ENCODE measurements at places on chromosomes 5 and 9.
A peak's percentile ranks its signal among the peaks of the same experiment; 100 is the strongest.

- DNase-seq, result no peak
- H3K27me3 ChIP-seq, result no peaks in the 10 kb centered on the region
- H3K36me3 ChIP-seq, result no peaks in the 10 kb centered on the region
- H3K4me3 ChIP-seq, result no peak overlapping the region
These were observed 13.9 kb downstream of the C9orf50 start for GRCh38 chr9:129607027-129607387.

GRCh38 chr9:33192493-33193255, 25.5 kb upstream of the B4GALT1 start:
- peaks cover 11% of the 10 kb centered on the region for H3K4me1 ChIP-seq
- no peaks in the 10 kb centered on the region for H3K27me3 ChIP-seq
- no peaks in the 10 kb centered on the region for H3K36me3 ChIP-seq

DNA sequence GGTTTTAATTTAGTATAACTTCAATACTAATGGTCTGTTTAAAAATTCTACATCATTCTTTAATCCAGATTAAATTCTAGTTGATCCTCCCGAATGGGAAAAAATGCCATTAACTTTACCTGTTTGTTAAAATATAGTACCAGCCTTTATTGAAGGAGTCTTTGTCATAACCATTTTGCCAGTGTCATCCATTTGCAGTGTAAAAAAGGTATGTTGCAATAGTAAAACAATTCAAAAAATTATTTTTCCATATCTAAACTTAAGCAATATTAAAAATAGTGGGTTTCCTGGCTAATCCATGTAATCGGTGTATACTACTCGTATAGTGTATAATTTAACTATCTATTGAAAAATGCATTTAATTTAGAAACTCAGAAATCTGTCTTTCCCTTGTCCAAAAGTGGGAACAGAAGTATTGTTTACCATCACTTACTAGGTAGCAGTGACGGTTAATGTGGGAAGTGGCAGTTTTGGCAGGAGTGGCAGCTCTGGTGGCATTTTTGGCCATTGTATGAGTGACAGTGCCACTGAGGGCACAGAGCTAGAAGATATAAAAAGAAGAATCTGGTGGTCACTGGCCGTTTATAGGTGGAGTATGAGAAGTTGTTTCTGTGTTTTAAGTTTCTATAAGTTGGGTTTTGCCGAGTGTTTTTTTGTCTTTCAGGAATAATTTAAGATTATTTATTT, 1.9 kb downstream of the AP3S1 start:
- no peaks in the 10 kb centered on the region for H3K36me3 ChIP-seq
- H3K4me1 ChIP-seq, result peaks cover 5% of the 10 kb centered on the region
- peak overlapping the region; percentile 41 for H3K27ac ChIP-seq

DNA sequence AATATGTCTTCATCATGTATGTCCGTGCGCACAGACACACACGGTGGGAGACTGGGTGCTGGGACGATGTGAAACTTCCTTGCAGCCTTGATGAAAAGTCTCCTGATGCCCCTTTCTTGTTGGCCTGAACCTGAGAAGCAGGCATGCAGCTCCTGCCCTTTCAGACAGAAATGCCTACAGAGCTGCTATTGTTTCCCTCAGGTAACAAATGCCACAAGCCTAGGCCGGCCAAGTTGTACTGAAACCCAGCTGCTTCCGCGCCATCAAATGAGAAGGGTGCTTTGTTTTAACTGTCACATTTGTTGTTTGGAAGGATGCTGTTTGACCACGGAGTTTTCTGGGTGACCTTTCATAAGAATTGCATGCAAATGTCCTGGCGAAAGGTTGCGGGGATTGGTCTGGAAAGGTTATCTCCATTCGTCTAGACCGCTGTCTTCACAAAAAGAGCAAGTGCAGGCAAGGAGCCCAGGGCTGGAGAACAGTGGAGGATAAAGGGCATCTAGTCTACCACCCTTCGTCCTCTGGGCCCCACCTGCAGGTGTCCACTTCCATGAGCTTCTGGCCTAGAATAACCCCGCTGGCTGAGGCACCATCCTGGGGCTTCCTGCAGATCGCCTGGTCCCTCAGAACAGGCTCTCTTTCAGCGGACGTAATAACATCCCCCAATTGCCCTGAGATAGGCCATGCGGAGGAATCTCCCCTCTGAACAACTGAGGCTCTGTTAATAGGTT, 197.2 kb downstream of the SEMA6A start:
- no peaks in the 10 kb centered on the region for H3K27me3 ChIP-seq
- no peaks in the 10 kb centered on the region for H3K36me3 ChIP-seq
- no peaks in the 10 kb centered on the region for H3K4me1 ChIP-seq

GRCh38 chr9:97406620-97407177, 5.2 kb upstream of the TDRD7 start:
- no peaks in the 10 kb centered on the region for H3K4me1 ChIP-seq
- no peak overlapping the region for H3K27ac ChIP-seq
- H3K27me3 ChIP-seq, result no peaks in the 10 kb centered on the region
- DNase-seq, result no peak

- no peaks in the 10 kb centered on the region for H3K36me3 ChIP-seq
- H3K4me1 ChIP-seq, result no peaks in the 10 kb centered on the region
- no peak for DNase-seq
- H3K27me3 ChIP-seq, result no peaks in the 10 kb centered on the region
These were observed 305.9 kb downstream of the SLIT3 start for GRCh38 chr5:168995024-168995423.

GRCh38 chr5:119402555-119402954, 46.7 kb downstream of the TNFAIP8 start:
- H3K27ac ChIP-seq, result no peak overlapping the region
- no peaks in the 10 kb centered on the region for H3K36me3 ChIP-seq
- no peak for DNase-seq

- no peaks in the 10 kb centered on the region for H3K36me3 ChIP-seq
- H3K4me1 ChIP-seq, result no peaks in the 10 kb centered on the region
- H3K4me3 ChIP-seq, result no peak overlapping the region
- H3K27ac ChIP-seq, result no peak overlapping the region
These were observed 17.2 kb downstream of the C5orf63 start for GRCh38 chr5:127055880-127056653.

- H3K27me3 ChIP-seq, result no peaks in the 10 kb centered on the region
- DNase-seq, result no peak
- no peak overlapping the region for H3K4me3 ChIP-seq
- H3K4me1 ChIP-seq, result no peaks in the 10 kb centered on the region
- peaks cover 2% of the 10 kb centered on the region for H3K36me3 ChIP-seq
These were observed 269.0 kb downstream of the DENND1A start for GRCh38 chr9:123660691-123661466.

- H3K4me3 ChIP-seq, result no peak overlapping the region
- H3K36me3 ChIP-seq, result no peaks in the 10 kb centered on the region
- H3K27me3 ChIP-seq, result no peaks in the 10 kb centered on the region
- no peak overlapping the region for H3K27ac ChIP-seq
- no peaks in the 10 kb centered on the region for H3K4me1 ChIP-seq
- DNase-seq, result no peak
These were observed 315.2 kb upstream of the ACO1 start for GRCh38 chr9:32069169-32069813.

- DNase-seq, result no peak
- H3K27me3 ChIP-seq, result no peaks in the 10 kb centered on the region
- no peaks in the 10 kb centered on the region for H3K4me1 ChIP-seq
- H3K27ac ChIP-seq, result peak overlapping the region; percentile 77
- no peaks in the 10 kb centered on the region for H3K36me3 ChIP-seq
These were observed 34.4 kb downstream of the NNT start for GRCh38 chr5:43637416-43637815.

DNA sequence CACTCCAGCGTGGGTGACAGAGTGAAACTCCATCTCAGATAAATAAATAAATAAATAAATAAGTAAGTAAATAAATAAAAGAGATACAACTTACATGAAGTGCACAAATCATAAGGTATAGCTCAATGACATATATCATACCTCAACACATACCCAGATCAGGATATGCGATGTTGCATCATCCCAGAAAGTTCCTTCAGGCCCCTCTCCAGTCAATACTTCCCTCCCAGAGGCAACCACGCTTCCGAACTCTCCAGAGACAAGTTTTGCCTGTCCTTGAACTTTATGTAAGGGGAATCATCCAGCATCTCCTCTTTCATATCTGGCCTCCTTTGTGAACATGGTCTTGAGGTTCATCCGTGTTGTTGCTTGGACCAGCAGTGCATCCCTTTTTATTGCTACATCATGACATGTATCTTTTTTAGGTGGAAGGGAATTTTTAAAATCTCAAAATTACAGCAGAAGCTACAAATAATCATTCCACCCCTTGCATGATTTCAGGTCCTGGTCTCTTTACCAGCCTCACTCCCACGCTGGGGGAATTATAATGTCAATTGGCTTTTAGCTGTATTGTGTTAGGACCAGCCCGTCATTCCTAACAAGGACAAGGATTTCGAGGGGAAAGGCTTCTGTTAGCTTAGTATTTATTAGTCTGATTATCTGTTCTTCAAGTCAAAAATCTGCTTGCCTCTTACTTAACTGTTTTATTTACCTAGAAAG, 32.9 kb upstream of the AOPEP start:
- no peaks in the 10 kb centered on the region for H3K36me3 ChIP-seq
- H3K4me1 ChIP-seq, result no peaks in the 10 kb centered on the region
- no peak for DNase-seq
- H3K27me3 ChIP-seq, result no peaks in the 10 kb centered on the region
- no peak overlapping the region for H3K27ac ChIP-seq

DNA sequence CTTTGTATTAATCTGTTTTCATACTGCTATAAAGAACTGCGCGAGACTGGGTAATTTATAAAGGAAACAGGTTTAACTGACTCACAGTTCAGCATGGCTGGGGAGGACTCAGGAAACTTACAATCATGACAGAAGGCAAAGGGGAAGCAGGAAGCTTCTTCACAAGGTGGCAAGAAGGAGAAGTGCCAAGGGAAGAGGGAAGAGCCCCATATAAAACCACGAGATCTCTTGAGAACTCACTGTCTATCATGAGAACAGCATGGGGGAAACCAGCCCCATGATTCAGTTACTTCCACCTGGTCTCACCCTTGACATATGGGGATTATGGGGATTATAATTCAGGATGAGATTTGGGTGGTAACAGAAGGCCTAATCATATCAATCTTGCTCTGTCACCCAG, 60.9 kb upstream of the CHD1 start:
- no peaks in the 10 kb centered on the region for H3K4me1 ChIP-seq
- H3K4me3 ChIP-seq, result no peak overlapping the region
- H3K36me3 ChIP-seq, result no peaks in the 10 kb centered on the region
- DNase-seq, result no peak
- H3K27me3 ChIP-seq, result no peaks in the 10 kb centered on the region

DNA sequence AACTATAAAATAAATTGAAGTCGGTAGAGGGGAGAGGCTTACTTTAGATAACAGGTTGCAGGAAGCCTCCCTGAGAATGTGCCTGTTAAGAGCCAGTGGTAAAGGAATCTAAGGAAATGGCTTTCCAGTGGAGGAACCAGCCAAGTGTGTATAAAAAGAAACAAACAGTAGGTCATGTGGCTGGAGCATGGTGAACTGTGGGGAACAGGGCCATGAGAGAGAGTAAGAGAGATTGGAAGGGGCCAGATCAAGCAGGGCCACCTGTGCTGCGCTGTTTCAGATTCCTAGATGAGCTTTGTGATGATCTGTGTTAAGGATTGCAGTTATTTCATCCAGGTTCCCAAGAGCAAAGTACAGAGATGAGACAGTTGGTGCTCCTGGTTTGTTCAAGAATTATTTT, 152.7 kb upstream of the SGCD start:
- no peaks in the 10 kb centered on the region for H3K4me1 ChIP-seq
- no peak overlapping the region for H3K4me3 ChIP-seq
- no peak for DNase-seq
- H3K36me3 ChIP-seq, result no peaks in the 10 kb centered on the region

GRCh38 chr5:133642153-133642722, 29.9 kb upstream of the FSTL4 start:
- H3K36me3 ChIP-seq, result no peaks in the 10 kb centered on the region
- no peak overlapping the region for H3K27ac ChIP-seq
- no peak for DNase-seq
- no peaks in the 10 kb centered on the region for H3K4me1 ChIP-seq

DNA sequence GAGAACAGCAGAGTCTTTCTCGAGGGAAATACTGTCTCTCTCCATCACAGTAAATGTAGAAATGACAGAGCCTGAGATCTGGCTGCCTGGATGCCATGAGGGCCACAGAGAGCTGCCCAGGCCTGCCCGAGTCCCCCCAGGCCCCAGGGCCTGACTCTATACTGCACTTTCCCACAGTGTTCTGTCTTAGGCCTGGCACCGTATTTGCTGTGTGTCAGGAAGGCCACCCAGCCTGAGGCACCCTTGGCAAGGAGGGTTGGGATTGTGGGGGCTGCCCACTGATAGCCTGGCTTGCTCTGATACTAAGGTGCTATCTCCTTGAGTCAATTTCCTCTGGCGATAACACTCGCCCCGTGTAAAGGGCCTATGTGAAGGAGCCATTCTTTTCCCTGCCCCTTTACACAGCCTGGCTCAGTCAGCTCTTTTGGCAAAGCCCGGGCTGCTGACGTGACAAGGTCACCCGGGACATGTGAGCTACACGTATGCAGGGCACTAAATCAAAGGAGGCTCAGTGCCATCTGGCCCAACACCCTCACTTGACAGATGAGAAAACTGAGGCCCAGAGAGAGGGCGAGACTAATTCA, 630.1 kb upstream of the KLF4 start:
- no peak overlapping the region for H3K4me3 ChIP-seq
- H3K27ac ChIP-seq, result no peak overlapping the region
- H3K27me3 ChIP-seq, result no peaks in the 10 kb centered on the region
- DNase-seq, result no peak
- H3K36me3 ChIP-seq, result no peaks in the 10 kb centered on the region

DNA sequence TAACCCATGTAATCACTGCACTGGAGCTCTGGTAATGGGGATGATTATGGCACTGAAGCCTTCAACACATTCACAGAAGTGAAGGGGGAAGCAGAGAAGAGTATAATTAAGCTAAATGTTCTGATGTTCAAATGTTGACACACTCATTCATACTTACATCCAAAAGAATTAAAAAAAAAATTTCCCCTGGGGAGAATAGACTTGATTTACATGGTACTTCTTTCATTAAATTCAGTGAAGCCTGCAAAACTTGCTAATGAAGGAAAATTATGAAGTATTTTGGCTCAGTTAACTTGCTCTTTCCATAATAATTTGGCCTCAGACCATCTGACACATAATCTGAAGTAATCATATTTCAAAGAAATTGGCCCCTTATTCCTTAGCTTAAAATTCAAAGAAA, 428.8 kb downstream of the SH3GL2 start:
- H3K4me1 ChIP-seq, result no peaks in the 10 kb centered on the region
- DNase-seq, result no peak
- H3K27me3 ChIP-seq, result no peaks in the 10 kb centered on the region
- H3K27ac ChIP-seq, result no peak overlapping the region

- H3K27ac ChIP-seq, result no peak overlapping the region
- H3K36me3 ChIP-seq, result no peaks in the 10 kb centered on the region
- no peak for DNase-seq
- H3K27me3 ChIP-seq, result no peaks in the 10 kb centered on the region
These were observed 110.7 kb downstream of the CCDC192 start for GRCh38 chr5:127813633-127814587.

- no peaks in the 10 kb centered on the region for H3K4me1 ChIP-seq
- H3K27me3 ChIP-seq, result no peaks in the 10 kb centered on the region
- H3K27ac ChIP-seq, result no peak overlapping the region
These were observed 813.3 kb upstream of the CDH6 start for GRCh38 chr5:30380228-30380627.

GRCh38 chr9:98851730-98852459, 44.4 kb downstream of the GALNT12 start:
- H3K36me3 ChIP-seq, result no peaks in the 10 kb centered on the region
- no peaks in the 10 kb centered on the region for H3K4me1 ChIP-seq
- no peak for DNase-seq
- H3K27ac ChIP-seq, result no peak overlapping the region
- no peaks in the 10 kb centered on the region for H3K27me3 ChIP-seq
- no peak overlapping the region for H3K4me3 ChIP-seq
